ENCODE measurements at places on chromosomes 12 and 14. TPM values are rescaled to one million over a fixed set of nuclear protein-coding genes. Genes with fewer than 3 reads are reported as not detected.
A peak's percentile ranks its signal among the peaks of the same experiment; 100 is the strongest.

DNA sequence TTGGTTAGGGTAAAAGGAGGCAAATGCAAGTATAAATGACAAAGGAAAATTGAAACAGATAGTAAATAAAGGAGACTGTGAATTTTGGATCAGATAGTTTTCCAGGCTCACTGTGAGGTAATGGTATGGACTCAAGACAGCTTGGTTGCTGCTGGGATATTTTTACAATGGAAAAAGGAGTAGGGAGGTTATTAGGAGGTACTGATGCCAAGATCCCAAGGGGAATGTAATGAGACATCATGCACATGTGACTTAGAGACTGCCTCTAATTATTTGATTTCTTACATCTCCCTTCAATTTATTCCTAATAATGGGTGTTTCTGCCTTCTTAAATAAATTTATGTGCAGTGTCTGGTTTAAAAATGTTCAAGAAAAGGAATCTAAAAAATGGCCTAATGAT lies 56.9 kb downstream of the TAOK3 start:
- DNase-seq = no peak

DNA sequence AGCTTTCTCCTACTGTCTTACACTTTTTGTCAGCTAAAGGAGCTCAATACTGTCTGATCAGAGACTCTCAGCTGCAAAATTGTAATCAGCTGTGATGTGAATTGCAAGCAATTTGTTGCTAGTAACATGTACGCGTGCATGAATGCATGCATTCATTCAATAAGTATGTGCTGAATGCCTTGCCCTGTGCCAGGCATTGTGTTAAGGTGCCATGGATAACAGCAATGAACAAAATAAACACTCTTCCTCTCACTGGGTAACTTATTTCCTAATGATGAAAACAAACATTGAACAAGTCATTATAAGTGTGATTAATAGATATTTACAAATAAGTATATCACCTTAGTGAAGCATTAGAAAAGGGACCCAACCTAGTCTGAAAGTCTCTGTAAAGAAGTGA lies 163.2 kb upstream of the ARID2 start:
- no peak for DNase-seq

GRCh38 chr14:90137807-90138206 lies 76.0 kb downstream of the KCNK13 start:
- DNase-seq = no peak

GRCh38 chr12:20701106-20701505 lies 6.0 kb downstream of the SLCO1C1 start:
- DNase-seq = no peak

- DNase-seq = no peak
Measured at GRCh38 chr12:13148485-13148847, 45.0 kb upstream of the GSG1 start.

GRCh38 chr12:67468549-67469245 lies 179.8 kb upstream of the DYRK2 start:
- DNase-seq = no peak

GRCh38 chr12:67506739-67507138 lies 141.8 kb upstream of the DYRK2 start:
- DNase-seq = no peak

GRCh38 chr12:95303476-95303875 lies 85.9 kb downstream of the VEZT start:
- DNase-seq = no peak

DNA sequence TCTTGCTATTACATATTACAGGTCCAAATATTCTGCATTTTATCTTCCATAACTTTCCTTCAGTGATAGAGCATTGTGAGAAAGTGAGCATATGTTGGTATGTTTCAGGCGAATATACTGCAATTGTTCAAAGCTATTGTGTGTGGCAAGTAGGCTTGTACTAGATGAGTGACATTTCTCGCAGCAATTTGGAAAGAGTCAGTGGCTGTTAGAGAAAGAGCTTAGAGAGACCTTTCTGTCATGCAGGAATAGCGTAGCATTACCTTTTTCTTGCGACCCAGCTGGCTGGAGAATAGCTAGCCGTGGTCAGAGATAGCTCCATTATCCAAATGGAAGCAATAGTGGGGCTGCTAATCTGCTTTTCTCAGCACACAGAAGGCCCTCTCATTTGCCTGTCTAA lies 678.5 kb upstream of the FOXG1 start:
- no peak for DNase-seq

GRCh38 chr14:65330416-65330815 lies 82.1 kb upstream of the FUT8 start:
- no peak for DNase-seq

DNA sequence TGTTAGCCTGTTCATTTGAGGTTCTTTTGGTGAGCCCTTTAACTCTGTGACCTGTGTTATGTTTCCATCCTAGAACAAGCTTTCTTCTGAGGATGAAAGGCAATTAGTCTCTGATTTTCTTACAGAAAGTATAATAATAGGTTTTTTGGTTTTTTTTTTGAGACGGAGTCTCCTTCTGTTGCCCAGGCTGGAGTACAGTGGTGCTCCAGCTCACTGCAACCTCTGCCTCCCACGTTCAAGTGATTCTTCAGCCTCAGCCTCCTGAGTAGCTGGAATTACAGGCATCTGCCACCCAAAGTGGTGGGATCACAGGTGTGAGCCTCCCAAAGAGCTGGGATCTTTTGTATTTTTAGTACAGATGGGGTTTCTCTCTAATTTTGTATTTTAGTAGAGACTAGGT lies 52.7 kb upstream of the SYNE2 start:
- no peak for DNase-seq

DNA sequence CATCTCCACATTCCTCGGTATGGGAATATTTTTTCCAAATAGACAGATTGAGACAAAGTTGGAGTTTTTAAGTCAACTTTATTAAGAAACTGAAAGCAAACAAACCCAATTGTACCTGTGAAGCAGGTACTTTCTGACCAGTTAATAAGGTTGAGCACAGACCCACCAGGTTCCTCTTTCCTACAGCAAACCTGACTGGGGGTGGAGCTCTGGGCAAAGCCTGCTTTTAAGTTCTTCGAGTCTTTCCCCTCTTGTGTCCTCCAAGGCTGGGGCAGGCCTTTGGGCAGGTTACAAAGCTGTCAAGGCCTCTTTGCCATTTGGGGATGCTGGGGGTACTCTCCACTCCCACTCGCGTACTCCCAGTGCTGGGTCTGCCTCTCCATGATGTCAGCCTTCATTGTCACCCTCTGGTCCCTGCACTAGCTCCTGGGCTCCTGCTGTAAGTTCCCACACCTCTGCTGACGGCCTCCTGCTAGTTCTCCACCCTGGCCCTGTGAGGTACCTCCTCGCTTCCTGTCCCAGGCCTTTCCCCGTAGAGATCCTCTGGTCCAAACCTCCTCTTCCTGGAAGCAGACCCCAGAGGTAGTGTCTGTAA lies 3.2 kb downstream of the KCNH3 start:
- no peak for DNase-seq

GRCh38 chr12:59040043-59040442 lies 119.7 kb upstream of the LRIG3 start:
- DNase-seq = no peak

GRCh38 chr12:101551362-101552114 lies 43.2 kb upstream of the MYBPC1 start:
- DNase-seq = no peak

- no peak for DNase-seq
Measured at GRCh38 chr12:77229640-77230442, 164.5 kb upstream of the E2F7 start.

GRCh38 chr14:65260786-65261185 lies 151.7 kb upstream of the FUT8 start:
- no peak for DNase-seq

- DNase-seq = no peak
Measured at GRCh38 chr12:4246116-4246515, 27.4 kb upstream of the CCND2 start.

DNA sequence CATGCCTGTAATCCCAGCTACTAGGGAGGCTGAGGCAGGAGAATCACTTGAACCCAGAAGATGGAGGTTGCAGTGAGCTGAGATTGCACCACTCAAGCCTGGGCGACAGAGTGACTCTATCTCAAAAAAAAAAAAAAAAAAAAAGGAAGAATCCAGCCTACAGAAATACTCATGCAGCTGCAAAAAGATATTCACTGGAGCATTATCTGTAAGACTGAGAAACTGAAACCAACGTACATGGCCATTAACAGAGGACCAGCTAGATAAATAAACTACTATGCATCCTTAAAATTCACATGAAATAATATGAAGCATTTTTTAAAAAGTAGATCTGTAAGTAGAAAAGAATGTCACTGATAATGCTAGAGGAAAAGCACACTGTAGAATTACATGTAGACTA lies 3.5 kb downstream of the SLC7A7 start:
- DNase-seq = no peak

DNA sequence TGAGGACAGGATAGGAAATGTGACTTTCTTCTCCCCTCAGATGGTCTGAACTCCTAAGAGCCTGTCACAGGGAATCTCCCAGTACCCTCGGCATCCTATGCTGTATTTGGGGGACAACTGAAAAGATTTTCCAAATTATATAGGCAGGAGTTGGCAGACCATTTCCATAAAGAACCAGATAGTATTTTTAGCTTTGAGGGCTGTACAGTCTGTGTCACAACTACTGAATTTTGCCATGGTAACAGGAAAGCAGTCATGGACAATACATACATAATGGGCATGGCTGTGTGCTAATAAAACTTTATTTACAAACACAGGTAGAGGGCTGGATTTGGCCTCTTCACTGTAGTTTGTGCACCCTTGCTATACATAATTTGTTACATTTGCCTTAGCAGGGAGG lies 30.4 kb upstream of the TMEM132C start:
- no peak for DNase-seq

DNA sequence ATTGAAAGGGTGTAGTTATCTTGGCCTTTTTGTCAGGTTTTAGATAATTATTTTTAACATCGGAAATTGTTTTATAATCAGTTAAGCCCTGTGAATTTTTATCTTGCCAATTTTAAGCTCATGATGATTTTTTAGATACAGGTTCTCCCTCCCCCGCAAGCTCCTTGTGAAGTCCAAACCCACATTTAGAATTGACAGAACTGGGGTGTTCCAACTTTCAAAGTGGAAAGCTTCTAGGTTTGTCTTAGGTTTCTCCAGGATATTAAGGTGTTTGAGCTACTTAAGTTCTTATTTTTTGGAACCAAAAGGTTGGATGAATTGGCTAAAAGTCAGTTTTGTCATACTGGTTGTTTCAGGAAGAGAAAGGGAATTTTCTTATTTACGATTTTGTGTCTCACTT lies 49.1 kb downstream of the ATP2A2 start:
- DNase-seq = no peak

- DNase-seq = no peak
Measured at GRCh38 chr12:99257672-99258071, 389.9 kb upstream of the GARIN6 start.

DNA sequence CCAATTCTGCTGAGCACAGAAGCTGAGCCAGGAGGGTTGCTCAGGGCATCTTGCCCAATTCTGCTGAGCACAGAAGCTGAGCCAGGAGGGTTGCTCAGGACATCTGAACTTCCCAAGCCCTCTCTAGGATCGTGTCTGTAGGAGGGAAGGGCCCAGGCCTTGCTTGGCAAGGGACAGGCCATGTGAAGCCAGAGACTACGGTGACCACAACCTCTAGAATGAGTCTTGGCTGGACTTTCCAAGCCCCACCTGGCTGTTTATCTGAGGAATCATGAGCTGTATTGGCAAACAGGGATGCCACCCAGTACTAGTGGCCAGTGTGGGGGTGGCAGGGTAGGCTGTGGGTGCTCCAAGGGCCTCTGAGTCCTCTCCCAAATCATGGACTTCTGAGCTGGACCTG lies 7.7 kb upstream of the SERPINA6 start:
- DNase-seq = peak; percentile 21

- no peak for DNase-seq
Measured at GRCh38 chr12:1844223-1844622, 23.9 kb downstream of the LRTM2 start.

- DNase-seq = no peak
Measured at GRCh38 chr14:39957290-39957689, 525.1 kb upstream of the FBXO33 start.

GRCh38 chr12:19964549-19964948 lies 403.8 kb upstream of the PDE3A start:
- DNase-seq = no peak

DNA sequence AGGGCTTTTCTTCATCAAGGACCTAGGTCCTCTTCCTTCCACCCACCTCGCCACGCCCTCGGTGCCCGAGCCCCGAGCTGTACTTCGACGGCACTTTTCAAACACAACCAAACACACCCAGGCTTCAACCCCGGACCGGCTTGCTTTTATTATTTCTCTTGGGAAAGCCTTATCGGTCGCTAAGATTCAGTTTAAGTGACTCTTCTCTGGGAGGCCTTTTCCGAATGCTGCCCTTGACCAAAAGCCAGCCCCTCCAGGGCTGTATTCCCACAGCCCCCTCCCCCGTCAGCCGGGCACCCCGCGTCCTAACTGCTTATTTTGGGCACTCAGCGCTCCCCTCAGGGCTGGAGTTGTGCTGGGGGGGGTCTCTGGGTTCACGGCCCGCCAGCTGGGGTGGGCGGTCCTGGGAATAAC lies 644 bp upstream of the PPP4R4 start:
- no peak for DNase-seq

DNA sequence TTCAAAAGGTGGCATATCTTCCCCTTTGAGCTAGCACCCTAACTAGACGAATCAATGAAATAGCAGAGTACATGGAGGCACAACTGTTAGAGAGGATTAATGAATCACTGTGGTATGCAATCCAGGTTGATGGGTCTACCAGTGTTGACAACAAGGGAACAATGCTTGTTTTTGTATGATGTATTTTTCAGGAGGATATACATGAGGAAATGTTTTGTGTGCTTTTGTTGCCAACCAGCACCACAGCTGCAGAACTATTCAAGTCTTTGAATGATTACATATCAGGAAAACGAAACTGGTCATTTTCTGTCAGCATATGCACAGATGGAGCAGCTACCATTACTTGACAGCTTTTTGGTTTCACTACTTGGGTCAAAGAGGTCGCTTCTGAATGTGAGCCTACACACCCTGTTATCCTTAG lies 142.6 kb downstream of the GPHN start:
- no peak for DNase-seq

GRCh38 chr12:19707948-19708409 lies 268.7 kb downstream of the AEBP2 start:
- no peak for DNase-seq

- no peak for DNase-seq
Measured at GRCh38 chr12:48129376-48129775, 10.2 kb downstream of the PFKM start.

- no peak for DNase-seq
Measured at GRCh38 chr12:51630986-51631385, 40.0 kb downstream of the SCN8A start.

The BIN2 gene
- total RNA-seq = 0.75 TPM

The HEATR5A gene
- total RNA-seq = 8.0 TPM

The GCN1 gene
- 36.6 TPM for total RNA-seq

The ABHD12B gene
- 0.16 TPM for total RNA-seq

The GLTP gene
- total RNA-seq = 24.9 TPM

The MYO1H gene
- total RNA-seq = not detected

The C12orf60 gene
- total RNA-seq = 0.67 TPM

The CKAP4 gene
- 30.2 TPM for total RNA-seq

The TAS2R20 gene
- 0.54 TPM for total RNA-seq

The PARPBP gene
- total RNA-seq = 0.66 TPM

The OTOGL gene
- total RNA-seq = 0.35 TPM

The NXPH4 gene
- total RNA-seq = 0.37 TPM

The BCL11B gene
- 0.37 TPM for total RNA-seq

The PLEKHG3 gene
- total RNA-seq = 33.3 TPM
